Coronary artery (tissue), 2 donors: ENCODE measurements at places on chromosomes 5 and 9.

DNA sequence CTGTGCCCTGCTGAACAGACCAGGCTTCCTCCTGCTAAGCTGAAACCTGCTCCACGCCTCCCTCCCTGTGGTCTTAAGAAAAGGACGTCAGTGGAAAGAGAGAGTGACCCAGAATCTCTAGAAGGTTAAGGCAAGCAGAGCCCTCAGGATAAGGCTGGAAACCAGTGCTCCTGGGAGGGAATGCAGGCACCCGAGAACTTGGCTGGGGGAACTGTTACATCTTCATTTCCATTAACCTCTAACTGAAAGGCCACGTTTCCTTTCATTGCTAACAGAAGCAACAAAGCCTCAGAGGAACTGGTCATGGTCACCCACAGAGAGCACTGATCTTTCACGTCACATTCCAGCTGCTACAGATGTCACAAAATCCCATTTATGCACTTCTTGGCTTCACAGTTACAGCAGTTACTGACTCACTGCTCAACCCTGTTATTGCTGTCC, 26.1 kb upstream of the AKNA start:
- no peak for DNase-seq

DNA sequence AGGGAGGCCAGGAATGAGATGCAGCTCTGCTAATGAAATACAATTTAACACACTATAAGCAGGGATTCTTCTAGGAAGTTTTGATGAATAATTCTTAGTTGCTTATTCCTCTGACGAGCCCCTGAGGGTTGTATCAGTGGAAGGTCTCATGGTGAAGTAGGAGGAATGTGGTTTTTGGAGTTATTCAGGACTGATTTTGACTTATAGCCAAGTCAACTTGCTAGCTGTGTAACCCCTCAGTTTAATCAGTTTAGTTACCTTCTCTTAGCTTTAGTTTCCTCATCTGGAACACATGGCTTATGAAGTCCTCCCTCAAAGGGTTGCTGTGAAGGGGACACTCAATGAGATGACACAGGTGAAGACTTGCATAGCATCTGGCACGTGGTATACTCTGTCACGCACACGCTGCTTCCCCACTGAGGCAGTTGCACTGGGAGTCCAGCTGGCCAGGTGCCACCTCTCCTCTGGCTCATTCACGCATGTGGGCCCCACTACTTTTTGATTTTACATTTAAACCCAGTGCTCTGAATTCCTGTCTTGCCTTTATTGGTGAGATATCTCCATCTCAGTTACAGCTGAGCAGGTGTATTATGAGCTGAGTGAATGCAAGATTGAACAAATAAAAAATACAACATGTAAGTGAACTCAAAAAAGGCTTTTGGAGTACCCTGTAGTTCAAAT, 415.0 kb downstream of the ARHGEF28 start:
- DNase-seq, result no peak

GRCh38 chr9:113528088-113528487, 64.6 kb downstream of the RGS3 start:
- DNase-seq, result no peak

DNA sequence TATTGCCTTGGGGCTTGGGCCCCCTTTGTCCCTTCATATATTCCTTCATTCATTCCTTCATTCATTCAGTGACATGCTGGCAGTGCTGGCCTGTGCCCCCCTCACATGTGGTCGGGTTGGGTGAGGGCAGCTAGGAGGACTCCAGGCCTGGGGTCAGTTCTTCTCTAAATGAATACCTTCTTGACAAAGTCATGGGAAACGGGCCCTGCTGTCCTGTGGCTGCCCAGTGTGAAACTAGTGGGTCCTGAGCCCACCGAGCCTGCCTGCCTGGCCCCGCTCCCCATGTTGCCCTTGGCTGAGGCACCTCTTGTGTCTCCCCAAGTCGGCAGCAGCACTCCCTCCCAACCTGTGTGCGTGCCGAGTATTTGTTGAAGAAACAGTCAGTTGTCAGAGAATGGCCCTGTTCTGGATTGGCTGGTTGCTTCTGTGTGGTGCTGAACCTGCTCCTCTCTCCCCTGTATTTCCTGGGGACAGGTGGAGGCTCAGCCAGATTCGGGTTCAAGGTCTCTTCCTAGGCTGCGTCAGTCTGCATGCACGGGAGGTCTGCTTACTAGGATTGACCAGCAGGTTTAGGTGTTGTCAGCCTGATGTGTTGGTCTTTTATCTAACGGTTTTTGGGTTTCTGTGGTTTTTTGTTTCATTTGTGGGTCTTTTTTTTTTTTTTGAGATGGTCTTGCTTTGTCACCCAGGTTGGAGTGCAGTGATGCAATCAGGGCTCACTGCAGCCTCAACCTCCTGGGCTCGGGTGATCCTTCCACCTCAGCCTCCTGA, 3.0 kb upstream of the CEL start:
- no peak for DNase-seq

DNA sequence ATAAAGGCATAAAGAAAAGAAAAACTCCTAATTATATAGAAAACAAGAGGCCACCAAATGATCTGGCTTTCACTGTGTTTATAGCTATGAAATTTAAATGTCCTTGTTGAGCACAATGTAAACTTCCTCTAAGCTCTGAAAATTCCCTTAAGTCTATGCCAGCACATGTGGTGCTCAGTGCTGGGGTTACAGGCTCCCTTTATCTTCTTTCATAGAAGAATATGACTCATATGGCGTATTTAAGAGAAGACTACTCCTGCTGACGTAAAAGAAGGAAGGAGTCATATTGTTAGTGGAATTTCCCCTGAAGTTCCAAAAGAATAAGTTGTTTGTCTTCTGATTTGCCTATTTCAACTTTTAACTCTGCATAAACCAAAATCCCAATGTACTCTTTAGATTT, 30.4 kb downstream of the RNF145 start:
- DNase-seq, result no peak

DNA sequence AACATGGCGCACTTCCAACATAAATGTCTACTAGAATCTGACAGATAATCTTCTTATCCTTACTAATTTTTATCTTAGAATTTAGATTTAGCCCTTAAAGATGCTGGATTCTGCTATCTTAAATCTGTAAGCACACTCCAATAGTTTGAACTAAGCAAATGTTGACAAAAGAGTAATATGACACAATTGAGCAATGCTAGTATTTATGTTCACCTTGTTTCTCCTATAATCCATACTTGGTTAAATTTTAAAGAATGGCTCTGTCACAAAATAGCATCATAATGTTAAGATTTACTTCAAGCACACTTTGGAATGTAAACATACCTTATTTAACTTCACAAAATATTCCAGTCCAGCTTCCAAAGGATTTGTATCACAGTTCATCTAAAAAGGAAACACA, 38.8 kb upstream of the ARSB start:
- no peak for DNase-seq

DNA sequence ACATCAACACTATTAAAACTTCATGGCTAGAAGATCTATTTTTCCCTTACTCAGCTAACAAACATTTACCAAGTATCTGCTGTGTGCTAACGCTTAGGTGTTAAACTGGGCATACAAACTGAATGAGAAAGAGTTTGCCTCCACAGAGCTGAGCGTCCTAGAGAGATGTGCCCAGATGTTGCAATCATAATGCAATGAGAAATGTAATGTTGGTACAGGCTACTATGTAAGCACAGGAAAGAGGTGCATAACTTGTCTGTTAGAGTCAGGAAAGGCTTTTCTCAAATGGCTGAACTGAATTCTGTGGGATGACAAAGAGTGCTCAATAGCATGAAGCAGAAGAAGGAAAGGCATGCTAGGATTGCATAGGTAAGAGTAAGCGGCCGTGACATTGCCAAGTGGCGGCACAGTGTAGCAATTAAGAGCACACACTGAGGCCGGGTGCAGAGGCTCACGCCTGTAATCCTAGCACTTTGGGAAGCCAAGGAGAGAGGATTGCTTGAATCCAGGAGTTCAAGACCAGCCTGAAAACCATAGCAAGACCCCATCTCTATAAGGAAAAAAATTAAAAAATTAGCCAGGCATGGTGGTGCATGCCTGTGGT, 137.8 kb downstream of the MEF2C start:
- no peak for DNase-seq

GRCh38 chr5:5499442-5499841, 77.0 kb downstream of the ICE1 start:
- DNase-seq, result no peak

- DNase-seq, result no peak
Measured at GRCh38 chr9:134730011-134730760, 88.6 kb downstream of the COL5A1 start.

DNA sequence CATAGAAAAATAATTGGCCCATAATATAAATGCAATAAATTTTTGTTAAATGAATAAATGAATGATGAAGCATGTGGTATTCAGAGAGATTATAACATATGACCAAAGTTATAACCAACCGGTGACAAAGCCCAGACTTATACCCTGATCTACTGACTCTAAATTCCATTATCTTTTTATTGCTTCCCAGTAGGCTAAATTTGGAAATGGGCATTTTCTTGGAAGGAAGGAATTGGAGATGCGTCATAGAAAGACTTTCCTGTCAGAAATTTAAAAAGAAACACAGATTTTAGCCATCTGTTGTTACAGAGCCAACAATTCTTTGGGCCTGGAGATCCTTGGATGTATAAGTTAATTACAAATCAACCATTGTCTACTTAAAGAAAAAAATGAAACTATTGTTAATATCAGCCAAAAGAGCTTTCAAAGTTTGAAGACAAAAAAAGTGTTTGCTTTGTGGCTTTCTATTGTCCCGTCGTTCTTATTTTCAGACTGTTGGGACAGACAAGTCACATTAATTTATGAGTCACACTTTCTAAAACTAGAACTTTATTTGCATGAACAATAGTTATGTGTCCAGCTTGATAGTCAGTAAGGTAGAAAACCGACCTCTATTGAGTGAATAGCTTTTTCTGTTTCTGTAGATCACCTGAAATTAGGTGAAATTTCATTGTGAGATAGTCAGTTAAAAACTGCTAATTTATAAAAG, 428.7 kb downstream of the GABRG2 start:
- DNase-seq, result no peak

GRCh38 chr5:40552981-40553380, 126.7 kb upstream of the PTGER4 start:
- no peak for DNase-seq

- DNase-seq, result no peak
Measured at GRCh38 chr5:89435347-89435746, 552.4 kb upstream of the MEF2C start.

- DNase-seq, result no peak
Measured at GRCh38 chr9:36961051-36961450, 73.0 kb downstream of the PAX5 start.

DNA sequence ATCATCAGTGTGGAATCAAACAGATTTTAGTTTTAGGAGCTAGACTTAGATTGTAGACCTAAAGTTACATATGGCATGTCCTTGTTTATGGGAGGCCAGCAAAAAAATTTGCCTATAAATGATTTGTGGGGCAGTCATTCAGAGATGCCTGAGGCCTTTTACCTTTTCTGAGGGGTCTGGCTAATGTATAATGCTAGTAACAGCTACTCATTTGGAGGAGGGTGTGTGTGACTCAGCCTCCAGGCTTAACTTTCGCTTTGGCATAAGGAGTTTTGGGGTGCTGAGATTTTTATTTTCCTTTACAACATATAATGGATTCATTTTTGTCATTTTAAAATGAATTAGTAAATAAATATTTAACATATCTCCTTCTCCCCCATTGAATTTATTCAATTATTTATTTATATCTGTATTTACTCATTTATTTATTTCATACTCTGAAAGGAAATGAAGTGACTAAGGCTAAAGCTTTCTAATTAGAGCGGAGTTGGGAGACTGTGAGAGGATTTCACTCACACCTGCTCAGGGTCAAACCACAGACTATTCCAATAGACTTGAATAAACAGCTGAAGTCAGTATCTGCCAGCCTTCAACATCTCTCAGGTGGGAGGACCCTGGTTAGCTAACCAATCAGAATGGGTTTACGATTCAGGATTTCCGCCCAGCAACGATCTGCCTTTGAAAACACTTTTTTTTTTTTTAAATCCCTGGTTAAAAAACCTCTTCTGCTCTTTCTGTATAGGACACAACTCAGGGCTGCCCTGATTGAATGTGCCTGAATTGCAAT, 487.5 kb upstream of the SGCD start:
- DNase-seq, result no peak

- DNase-seq, result no peak
Measured at GRCh38 chr9:9631284-9631683, 981.5 kb downstream of the PTPRD start.

- no peak for DNase-seq
Measured at GRCh38 chr5:95728494-95729114, 2.5 kb upstream of the RHOBTB3 start.

GRCh38 chr9:131474711-131475110, 28.0 kb upstream of the POMT1 start:
- DNase-seq, result peak; percentile 65

- DNase-seq, result no peak
Measured at GRCh38 chr5:122493091-122494021, 181.3 kb downstream of the SNCAIP start.

DNA sequence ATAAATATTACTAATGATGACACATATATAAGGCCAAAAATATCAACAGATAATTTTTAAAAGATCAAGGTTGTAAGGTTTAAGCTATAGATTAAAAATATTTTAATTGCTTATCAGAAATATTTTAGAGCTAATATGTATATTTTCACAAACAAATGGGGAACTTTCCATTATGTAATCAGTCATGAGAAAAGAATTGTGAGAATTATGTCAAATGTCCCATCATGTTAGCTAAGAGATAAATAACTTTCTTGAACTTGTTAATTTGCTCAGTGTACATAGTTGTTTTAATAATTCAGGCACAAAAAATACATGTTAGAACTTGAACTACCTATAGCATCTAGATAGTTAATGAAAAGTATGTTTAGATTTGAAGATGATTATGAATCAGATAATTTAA, 67.7 kb downstream of the SYK start:
- no peak for DNase-seq

- DNase-seq, result no peak
Measured at GRCh38 chr5:158521995-158522394, 577.7 kb downstream of the EBF1 start.
